Activated CD4-positive, alpha-beta memory T cell treated with anti-CD3 and anti-CD28 coated beads, Interleukin-2, amount 10 ng/mL, durations not matched to agents 7 days and 5 days (primary cell): ENCODE measurements at places on chromosomes 6 and 20.

- DNase-seq, result no peak
These were observed 760.7 kb downstream of the GRIK2 start for GRCh38 chr6:102154176-102154575.

GRCh38 chr20:9322661-9323060 lies 191.7 kb upstream of the LAMP5 start:
- no peak for DNase-seq

DNA sequence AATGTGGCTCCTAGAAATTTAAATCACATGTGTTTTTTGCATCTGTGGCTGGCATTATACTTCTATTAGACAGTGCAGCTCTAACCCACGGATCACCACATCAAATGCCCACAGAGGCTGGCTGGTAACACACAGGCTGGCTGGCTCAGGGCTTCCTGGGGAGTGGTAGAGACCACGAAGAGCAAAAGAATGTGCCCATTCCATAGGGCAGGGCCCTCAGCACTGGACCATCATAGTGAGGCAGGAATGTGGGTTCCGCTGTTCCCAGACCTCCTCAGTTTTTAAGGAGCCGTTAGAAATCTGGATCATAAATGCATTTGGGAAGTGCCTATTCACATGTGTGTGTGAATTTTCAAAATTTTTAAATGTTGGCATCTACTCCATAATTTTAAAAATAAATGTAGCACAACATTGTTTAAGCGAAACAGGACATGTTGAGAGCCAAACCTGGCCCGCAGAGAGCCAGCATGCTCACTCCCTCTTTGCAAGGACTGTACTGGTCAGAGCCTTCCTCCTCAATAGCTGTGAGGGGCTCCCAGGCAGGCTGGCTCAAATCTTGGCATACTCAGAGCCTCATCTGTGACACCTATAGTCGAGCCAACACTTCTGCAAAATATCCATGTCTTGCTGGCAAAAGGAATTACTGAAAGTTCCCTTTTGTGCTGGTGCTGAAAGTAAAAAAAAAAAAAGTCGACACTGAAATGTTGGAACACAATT lies 190.5 kb downstream of the FNDC1 start:
- DNase-seq, result no peak

GRCh38 chr6:148166339-148166968 lies 176.2 kb upstream of the SASH1 start:
- DNase-seq, result no peak

DNA sequence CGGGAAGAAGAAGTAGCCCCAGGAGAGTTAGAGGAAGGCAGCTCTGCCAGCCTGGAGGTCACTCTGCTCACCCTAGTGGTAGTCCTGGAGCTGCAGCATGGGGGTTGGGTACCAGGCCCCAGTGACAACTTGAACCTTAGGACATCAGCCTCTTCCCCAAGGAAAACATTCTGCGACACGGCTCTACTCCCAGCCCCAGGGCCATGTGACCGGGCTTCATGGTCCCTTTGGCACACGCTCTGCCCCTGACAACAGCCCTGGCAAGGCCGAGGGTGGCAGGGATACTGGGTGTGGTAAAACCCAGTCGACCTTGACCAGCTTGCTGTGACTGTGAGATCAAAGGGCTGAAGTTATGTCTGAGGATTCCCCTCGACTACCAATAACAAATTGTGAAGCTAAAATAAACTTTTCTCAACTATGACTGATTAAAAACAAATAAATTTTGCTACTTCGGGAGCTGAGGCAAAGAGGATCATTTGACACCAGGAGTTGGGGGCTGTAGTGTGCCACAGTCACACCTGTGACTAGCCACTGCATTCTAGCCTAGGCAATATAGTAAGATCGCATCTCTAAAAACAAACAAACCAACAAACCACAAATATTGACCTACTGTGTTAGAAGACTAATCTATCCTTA lies 24.4 kb upstream of the ARID1B start:
- DNase-seq, result no peak

DNA sequence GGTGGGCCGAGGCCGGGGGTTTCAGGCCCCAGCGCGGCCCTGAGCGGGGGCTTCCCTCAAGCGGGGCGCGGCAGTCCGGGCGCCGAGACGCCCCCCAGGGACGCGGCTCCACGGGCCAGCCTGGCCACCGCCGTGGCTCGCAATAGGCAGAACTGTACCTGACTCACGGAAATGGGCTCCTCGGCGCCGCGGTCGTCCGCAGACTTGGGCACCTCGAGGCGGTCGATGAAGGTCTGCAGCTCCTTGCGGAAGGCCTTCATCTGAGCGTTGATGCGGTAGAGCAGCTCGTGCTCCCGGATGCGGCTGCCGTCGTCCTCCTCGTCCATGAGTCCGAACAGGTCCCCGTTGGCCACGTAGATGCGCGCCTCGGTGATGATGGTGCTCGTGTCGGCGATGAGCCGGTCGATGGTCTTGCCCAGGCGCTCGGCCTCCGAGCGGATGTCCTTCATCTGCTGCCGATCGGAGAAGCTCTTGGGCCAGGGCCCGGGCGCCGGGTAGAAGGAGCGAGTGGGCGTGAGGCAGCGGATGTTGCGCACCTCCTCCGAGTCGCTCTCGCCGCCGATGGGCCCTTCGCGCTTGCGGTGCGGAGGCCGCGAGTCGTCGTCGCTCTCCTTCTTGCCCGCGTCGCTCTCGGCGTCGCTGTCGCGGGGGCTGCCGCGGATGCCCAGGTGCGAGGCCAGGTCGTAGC lies 16.1 kb upstream of the KIAA0408 start:
- DNase-seq, result no peak

DNA sequence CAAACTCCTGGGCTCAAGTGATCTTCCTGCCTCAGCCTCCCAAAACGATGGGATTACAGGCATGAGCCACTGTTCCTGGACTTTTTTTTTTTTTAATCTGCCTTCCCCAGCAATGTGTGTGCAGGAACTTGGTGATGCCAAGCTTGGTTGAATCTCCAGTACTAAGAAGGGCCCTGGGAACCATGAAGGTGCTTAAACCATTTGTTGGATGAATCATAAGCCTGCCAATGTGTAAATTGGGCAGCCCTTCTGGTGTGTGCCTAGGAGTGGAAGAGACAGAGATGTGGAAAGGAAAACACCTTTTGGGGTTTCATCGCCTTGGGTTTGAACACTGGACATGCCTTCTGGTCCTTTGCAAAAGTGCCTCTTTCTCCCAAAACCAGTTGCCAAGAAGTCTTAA lies 7.1 kb upstream of the SPO11 start:
- DNase-seq, result no peak

GRCh38 chr20:49695830-49696229 lies 17.8 kb downstream of the B4GALT5 start:
- DNase-seq, result no peak

GRCh38 chr6:78525976-78526375 lies 341.4 kb upstream of the IRAK1BP1 start:
- no peak for DNase-seq

DNA sequence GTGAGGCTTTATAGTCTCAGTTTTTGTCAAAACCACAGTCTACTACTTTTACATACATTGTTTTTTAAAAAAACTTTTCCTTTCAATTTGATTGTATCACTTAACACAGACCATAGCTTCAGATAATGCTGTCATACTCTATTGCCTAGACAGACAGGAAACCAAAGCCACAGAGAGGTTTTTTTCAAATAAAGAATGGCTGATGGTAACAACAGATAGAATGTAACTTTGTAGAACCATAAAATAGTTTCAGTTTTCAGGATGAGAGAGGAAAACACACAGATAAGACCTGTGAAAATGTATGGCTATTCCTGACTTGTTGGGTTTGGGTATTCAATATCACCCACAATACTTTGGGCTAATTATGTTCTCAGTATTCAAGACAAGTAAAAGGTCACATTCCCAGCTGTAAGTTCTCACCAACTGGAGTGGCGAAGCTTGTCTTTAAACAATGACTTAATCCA lies 94.0 kb downstream of the ADGRG6 start:
- no peak for DNase-seq

DNA sequence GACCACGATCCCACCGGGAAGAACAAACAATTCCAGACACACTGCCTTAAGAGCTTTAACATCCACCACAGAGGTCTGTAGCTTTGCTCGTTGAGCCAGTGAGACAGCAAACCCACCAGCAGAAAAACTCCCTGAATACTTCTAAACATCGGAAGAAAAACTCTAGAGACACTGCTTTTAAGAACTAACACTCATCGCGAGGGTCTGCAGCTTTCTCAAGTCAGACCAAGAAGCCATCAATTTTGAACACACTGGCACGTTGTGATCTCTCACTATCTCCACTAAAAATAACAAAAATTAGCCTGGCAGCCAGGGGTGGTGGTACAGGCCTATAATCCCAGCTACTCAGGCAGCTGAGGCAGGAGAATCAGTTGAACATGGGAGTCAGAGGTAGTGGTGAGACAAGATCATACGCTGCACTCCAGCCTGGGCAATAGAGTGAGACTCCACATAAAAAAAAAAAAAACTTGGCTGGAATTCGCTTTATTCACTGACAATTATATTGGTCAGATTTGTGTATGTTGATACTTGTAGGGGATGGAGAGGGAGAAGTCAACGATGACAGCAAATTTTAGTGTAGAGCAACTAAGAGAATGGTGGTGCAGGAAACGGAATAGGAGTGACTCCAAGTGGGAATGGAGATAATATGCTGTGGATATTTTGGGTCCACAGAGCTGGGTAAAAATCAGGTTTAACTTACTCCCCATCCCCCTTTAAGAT lies 860 bp upstream of the TMEM14C start:
- no peak for DNase-seq

- no peak for DNase-seq
These were observed 44.3 kb downstream of the PHACTR1 start for GRCh38 chr6:12760911-12761310.

DNA sequence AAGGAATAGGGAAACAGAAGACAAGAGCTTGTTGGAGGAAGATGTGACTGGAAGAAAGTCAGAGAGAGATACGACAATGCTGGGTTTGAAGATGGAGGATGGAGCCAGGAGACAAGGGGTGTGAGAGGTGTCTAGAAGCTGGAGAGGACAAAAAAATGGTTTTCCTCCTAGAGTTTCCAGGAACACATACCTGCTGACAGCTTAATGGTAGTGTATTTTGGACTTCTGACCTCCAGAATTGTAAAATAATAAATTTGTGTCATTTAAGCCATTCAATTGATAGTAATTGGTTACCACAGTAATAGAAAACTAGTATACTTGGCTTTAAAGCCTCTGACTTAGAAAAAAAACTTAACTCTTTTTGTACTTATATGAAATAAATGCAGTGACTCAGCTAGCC lies 3.6 kb downstream of the AIG1 start:
- DNase-seq, result no peak

- DNase-seq, result no peak
These were observed 33.9 kb downstream of the CYP39A1 start for GRCh38 chr6:46618726-46619125.

- no peak for DNase-seq
These were observed 106.4 kb downstream of the RALGAPA2 start for GRCh38 chr20:20606050-20606449.

- DNase-seq, result no peak
These were observed 1027.6 kb downstream of the EYS start for GRCh38 chr6:64679416-64679815.

- DNase-seq, result no peak
These were observed 12.8 kb upstream of the MYMX start for GRCh38 chr6:44203955-44204354.

DNA sequence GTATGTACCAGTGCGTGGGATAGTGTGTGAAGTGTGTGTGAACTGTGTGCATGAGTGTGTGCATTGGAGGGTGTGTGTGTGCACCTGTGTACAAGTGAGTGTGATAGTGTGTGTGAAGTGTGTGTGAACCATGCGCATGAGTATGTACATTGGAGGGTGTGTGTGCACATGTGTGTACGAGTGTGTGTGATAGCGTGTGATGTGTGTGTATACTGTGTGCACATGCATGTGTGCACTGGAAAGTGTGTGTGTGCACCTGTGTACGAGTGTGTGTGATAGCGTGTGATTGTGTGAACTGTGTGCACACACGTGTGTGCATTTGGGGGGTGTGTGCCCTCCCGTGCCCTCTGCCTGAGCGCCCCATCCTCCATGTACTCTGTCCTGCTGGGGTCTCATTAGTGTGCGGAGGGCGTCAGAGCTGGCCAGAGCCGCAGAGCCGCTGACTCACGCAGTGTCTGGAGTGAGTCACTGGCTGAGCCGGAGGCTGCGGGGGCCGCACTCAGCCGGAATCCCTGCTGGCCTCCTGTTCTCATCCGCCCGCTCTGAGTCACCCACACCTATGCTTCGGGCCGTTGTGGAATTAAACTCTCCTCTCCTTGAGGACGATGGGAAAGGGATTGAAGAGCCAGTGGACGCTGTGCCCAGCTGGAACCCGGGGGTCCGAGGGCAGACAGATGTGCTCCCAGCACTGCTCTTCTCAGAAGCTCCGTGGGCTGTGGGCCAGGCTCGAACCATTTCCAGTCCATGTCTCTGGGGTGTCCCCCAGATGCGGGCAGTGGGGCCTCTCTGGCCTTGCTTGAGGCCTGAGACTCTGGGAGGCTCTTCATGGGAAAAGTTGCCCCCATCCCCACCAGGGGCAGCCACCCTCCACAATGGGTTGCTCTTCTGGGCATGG lies 27.3 kb upstream of the STX16 start:
- DNase-seq, result no peak

DNA sequence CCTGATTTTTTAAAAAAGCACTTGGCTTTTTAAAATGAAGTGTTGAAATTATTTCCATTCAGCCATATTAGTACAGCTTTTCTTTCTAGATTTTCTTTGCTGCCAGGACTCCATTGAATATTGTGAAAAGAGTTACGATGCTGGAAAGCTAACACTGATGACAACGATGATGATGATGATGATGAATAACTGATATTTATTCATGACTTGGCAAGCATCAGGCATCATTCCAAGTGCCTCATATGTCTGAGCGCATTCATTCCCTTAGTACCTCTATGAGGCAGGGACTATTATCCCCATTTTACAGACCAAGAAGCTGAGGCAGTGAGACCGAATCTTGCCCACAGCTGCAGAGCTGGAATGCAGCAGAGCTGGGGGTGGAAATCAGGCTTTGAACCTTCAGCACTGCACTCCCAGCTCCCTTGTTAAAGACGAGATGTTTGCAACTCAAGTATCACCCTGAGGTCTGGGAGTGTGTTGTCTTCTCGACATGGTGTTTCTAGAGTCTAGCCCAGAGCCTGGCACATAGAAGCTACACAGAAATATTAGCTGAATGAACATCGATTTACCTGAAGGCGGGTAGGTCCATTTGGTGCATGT lies 85.5 kb upstream of the FRMD1 start:
- no peak for DNase-seq

- no peak for DNase-seq
These were observed 18.9 kb downstream of the PKIG start for GRCh38 chr20:44601236-44601671.

DNA sequence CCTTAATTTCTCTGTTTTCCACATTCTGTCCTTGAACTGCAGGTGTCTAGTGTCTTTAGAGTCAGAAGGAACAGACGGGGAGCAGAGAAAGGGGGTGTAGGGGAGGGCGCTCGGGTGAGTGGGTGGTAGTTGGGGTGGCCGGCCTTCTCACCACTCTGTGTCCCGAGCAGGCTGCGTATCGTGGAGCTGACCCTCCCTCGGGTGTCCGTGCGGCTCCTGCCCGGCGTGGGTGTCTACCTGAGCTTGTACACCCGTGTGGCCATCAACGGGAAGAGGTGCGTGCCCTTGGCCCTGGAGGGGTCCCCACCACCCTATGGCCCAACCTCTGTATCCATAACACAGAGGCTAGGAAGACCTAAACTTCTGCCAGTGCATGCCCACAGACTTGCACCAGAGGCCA lies 5.3 kb downstream of the BPIFB4 start:
- no peak for DNase-seq

GRCh38 chr6:31202259-31203166 lies 32.0 kb upstream of the POU5F1 start:
- DNase-seq, result no peak

GRCh38 chr6:134678436-134678889 lies 271.4 kb downstream of the ALDH8A1 start:
- no peak for DNase-seq
